Motor neuron (in vitro differentiated cells): ENCODE measurements at places on chromosomes 2 and 18.

DNA sequence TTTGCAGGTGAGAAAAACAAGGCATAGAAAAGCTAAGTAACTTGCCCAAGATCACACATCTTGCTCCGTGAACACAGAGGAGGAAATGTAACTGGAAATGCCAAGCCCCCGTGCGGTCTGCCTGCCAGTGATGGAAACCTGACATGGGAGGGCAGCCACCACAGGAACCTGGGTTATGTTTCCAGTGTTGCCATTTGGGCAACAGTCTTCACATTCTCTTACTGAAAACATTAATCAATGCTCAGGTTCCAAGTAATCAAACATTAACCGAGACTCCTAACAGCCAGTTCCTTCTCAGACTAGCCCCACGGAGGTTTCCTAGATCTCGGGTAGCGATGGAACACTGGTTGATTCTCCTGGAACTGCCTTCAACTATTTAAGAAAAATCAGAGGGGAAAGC is 2.5 kb downstream of the TGFA start:
- ATAC-seq = no peak

DNA sequence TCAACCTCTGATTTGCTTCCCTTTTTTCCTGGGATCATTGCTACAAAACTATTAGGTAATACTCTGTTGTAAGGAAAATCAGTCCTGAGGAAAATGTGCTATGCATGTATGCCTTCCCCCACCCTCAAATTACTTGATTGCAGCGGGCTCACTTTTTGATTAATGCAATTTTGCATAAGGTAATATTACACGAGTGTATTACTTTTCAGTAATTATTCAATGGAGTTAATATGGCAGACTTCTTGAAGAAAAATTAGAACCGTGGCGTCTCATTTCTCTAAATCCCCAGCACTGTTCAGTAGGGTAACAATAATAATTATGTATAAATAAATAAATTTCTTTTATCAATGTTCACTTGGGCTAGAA is 527.6 kb upstream of the FANCL start:
- ATAC-seq = no peak

DNA sequence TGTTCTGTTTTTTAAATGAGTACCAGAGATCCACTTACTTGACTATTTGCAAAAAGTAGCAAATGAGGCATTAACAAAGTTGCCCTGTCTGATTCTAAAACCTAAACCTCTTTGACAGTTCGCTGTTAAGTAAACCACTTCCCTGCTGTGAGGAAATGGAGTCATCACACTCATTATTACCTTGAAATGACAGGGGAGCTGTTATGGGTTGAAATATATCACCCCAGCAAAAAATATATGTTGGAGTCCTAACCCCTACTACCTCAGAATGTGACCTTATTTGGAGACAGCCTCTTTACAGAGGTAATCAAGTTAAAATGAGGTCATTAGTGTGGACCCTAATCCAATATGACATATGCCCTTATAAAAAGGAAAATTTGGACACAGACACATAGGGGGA is 36.1 kb downstream of the DHRS9 start:
- ATAC-seq = no peak

GRCh38 chr2:236049981-236050380 is 118.2 kb downstream of the GBX2 start:
- ATAC-seq = no peak

DNA sequence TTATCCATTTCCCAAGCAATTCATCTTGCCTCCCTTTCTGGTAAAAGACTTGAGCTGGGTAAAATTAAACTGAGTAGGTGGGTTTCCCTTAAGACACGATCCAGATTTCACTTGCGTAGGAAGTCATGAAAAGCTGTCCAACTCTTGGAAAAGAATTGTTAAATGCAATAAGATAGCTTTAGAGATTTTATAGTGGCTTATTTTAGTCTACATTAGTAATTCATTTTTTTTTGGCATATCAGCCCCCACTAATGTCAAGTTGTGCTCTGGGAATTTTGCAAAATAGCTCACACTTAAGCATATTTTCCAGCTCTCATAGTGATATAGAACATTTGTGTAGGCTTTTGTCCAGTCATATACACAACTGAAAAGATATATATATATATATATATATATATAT is 344.7 kb upstream of the FIGN start:
- ATAC-seq = no peak

DNA sequence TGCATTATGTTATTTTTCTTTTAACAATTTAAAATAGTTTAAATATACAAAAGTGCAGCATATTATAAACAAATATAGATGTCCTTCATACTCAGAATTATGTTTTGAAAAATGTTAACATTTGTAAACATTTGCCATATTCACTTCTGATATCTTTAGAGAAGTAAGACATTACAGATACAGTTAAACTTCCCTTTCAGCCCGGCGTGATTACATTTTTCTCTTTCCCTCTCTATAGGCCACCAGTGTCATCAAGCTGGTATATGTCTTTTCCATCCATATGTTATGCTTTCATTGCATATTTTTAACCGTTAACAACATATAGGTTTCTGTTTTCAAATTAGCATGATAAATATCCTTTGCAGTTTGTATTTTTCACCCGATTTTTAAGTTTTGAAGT is 27.1 kb downstream of the TTC39C start:
- no peak for ATAC-seq

DNA sequence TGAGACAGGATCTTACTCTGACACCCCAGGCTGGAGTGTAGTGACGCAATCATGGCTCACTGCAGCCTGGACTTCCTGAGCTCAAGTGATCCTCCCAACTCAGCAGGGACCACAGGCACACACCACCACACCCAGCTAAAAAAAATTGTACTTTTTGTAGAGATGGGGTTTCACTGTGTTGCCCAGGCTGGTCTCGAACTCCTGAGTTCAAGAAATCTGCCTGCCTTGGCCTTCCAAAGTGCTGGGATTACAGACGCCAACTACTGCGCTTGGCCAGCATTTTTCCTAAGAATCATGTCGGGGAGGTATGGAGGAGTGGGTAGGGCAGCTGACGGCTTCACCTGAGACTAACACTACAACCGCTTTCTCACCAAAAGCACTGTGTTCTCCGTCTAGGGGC is 50.4 kb downstream of the CYP26B1 start:
- no peak for ATAC-seq
